GDM1 (cell line): ENCODE measurements at places on chromosomes 12 and 14.

- no peak for DNase-seq
These were observed 209.0 kb upstream of the FBXO33 start for GRCh38 chr14:39641224-39641623.

GRCh38 chr14:61337893-61338292 is 16.5 kb downstream of the PRKCH start:
- no peak for DNase-seq

GRCh38 chr12:53006810-53007309 is 604 bp downstream of the EIF4B start:
- peak; percentile 64 for DNase-seq

- no peak for DNase-seq
These were observed 267.9 kb downstream of the TMTC2 start for GRCh38 chr12:82954572-82954971.

DNA sequence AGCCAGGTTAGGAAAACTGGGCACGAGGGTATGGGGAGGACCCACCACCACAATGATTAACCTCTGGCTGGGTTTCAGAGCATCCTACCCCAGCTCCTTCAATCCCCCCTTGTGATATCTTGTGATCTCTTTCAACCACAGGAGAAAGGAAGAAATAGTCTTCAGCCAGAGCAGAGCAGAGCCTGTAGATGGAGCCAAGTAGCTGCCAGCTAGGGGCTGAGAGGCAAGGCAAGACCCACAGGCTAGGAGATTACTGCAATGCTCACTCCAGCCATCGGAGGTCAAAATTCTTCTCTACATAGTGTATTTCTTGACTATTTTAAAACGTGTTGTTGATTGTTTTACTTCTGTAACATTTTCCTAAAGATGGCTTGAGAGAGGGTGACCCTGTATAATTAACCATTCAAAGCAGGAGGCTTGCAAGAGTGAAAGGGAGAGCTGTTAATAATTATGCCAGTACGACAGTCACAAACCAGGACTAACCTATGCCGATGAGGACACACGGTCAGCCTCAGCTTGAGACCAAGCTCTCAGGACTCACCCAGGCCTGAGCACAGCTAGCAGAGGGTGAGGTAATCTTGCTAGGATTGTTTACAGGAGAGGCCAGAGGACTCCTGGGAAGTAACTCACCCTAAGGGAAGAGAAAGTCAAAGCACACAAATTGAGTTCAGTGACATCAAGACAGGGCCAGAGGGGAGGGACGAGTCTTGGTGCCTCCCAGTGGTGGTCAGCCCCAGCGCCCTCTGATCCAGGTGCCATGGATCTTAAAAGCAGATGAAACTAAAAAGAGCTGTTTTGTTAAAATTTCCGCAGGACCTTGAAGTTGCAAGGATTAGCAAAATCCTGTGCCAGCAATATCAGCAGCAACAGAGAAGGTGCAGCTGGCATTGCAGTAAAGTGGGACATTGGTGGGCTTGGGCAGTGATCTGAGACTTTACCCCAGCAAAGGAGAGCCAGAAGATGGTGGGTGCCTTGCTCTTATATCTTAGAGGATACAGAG is 29.8 kb upstream of the CDKN3 start:
- peak; percentile 40 for DNase-seq

DNA sequence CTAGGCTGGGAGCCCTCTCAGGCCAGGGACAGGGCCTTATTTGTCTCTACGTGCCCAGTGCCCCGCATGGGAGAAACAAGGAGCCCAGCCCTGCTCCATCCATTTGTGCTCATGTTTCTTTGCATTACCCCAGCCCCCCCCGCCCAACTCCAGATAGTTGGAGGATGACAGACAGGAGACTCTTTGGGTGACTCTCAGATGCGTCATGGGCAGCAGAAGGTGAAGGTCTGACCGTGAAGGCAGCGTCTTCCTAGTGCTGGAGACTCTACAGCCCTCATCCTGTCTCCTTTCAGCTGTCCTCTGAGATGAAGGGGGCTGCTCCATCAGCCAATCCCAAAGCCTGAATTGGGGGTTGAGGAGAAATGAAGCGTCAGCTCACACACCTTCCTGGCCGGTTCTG is 283 bp upstream of the PSMB11 start:
- no peak for DNase-seq

- DNase-seq, result no peak
These were observed 3.1 kb downstream of the RDH16 start for GRCh38 chr12:56954057-56954957.

GRCh38 chr12:112386726-112387125 is 4.5 kb upstream of the HECTD4 start:
- no peak for DNase-seq

- no peak for DNase-seq
These were observed 716 bp upstream of the PTGDR start for GRCh38 chr14:52266782-52267181.

GRCh38 chr14:89027097-89027740 is 202.8 kb downstream of the TTC8 start:
- no peak for DNase-seq

DNA sequence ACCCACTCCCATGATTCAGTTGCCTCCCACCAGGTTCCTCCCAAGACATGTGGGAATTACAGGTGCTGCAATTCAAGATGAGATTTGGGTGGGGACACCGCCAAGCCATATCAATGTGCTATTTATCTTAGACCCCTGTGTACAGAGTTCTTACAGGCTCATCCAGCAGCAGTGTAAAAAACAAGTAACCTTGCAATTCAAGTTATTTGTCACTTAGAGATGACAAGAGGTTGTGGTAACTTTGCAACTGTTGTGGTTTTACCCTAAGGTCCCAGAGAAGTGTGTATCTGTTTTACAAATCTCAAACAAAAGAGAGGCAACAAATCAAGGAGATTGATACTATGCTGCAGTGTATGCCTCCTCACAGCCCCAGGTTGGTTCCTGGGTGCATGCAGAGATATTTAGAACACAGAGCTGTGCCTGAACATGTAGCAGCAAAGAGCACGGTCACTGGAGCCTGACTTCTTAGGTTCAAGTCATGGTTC is 11.5 kb upstream of the HELB start:
- no peak for DNase-seq
